ENCODE measurements at places on chromosomes 3 and 15.

DNA sequence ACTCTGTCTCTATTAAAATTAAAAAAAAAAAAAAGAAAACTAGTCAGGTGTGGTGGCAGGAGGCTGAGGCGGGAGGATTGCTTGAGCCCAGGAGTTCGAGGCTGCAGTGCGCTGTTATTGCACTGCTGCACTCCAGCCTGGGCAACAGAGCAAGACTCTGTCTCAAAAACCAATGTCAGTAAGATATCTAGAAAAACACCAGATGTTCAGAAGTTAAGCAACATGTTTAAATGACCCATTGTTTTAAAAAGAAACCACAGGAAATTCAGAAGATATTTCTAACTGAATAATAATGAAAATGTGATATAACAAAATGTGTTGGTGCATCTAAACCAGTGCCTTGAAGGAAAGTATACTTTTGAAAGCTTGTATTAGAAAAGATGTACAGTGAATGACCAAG lies 203.4 kb upstream of the CGNL1 start:
- no peak for DNase-seq

DNA sequence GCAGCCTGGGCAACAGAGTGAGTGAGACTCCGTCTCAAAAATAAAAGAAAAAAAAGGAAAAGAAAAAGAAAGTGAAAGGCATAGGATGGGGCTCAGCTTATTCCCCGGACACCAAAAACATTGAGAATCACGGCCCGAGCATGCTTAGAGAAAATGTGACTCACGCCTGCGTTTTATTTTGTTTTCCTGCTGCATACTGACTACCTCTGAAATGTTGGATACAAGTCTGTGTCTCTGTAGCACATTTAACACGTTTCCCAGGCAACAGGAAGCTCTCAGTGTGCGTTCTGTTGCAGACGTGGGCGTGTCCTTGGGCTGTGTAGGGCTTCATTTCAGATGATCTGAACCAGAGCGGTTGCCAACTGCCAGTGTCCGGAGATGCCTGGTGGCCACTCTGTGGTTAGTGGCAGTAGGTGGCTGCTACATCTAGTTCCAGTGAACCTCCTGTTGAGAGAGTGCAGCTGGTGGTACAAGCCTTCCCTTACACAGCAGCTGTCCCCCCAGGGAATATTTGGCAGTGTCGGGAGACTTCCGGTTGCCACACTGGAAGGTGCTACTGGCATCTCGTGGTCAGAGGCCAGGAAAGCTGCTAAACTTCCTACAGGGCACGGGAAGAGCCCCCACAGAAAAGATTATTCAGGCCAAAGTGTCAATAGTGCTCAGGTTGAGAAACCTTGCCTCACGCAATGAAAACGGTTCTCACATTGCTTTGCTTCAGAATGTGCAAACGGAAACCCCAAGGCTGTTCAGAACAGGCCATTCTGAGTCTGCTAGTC lies 3.0 kb downstream of the SLC51A start:
- peak; percentile 82 for DNase-seq

DNA sequence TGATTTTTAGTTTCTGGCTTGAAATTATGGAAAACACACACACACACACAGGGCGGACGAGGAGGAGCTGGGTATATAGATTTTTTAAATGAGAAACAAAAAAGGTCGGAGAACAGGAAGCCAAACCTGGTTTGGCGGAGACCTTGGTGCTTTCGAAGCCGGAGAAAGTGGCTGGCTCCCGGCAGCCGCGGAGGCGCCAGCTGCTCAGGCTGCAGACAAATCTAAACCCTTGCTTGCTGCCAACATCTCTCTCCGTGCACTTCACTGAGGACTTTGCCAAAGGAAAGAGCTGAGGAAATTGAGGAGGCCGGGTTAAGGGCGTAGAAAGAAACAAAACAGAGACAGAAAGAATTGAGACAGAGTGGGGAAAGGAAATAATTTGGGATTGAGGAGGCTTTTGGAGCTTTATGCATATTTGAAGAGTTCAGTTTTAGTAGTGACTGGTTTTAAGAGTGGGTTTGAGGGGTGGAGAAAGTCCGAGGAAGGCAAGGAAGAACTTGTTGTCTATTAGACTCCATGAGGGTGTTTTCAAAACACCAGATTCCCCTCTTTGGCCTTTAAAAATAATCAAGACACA lies 2.2 kb downstream of the ZIC1 start:
- DNase-seq: peak; percentile 65

DNA sequence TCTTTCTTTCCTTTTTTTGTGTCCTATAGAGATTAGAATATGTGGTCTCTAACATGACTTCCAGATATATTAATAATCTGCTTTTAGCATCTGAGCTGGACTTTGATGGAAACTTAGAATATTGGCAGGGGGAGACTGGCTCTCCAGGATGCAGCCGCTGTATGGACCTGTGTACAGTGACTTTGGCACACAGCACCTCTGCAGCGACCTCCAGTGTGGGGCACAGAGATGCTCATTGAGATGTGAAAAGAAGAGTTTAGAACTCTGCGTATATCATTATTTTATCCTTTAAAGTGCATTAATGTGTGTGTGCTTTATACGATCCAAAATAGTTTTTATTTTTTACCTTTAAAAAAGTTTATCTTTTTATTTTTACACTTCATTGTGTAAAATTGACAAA lies 18.3 kb downstream of the CFAP161 start:
- no peak for DNase-seq

GRCh38 chr3:95343228-95343627 lies 1280.4 kb downstream of the NSUN3 start:
- peak; percentile 12 for DNase-seq
